ENCODE measurements at places on chromosomes 3 and 15. TPM values are rescaled to one million over a fixed set of nuclear protein-coding genes. Genes with fewer than 3 reads are reported as not detected.

The CACNA2D2 gene
- total RNA-seq = 0.61 TPM

The HTR3E gene
- not detected for total RNA-seq

The CELSR3 gene
- 3.9 TPM for total RNA-seq

The CIP2A gene
- total RNA-seq = 22.8 TPM

The LRRC49 gene
- total RNA-seq = 3.8 TPM

The MRPS11 gene
- total RNA-seq = 82.0 TPM

The GOLGA8K gene
- 0.60 TPM for total RNA-seq
